ENCODE measurements at places on chromosomes 7 and 10. TPM values are rescaled to one million over a fixed set of nuclear protein-coding genes. Genes with fewer than 3 reads are reported as not detected.
A peak's percentile ranks its signal among the peaks of the same experiment; 100 is the strongest.

GRCh38 chr7:30652132-30652531, 30.1 kb downstream of the CRHR2 start:
- no peaks in the 10 kb centered on the region for H3K27me3 ChIP-seq
- no peak overlapping the region for H3K27ac ChIP-seq
- no peaks in the 10 kb centered on the region for H3K36me3 ChIP-seq
- H3K4me3 ChIP-seq, result no peak overlapping the region

DNA sequence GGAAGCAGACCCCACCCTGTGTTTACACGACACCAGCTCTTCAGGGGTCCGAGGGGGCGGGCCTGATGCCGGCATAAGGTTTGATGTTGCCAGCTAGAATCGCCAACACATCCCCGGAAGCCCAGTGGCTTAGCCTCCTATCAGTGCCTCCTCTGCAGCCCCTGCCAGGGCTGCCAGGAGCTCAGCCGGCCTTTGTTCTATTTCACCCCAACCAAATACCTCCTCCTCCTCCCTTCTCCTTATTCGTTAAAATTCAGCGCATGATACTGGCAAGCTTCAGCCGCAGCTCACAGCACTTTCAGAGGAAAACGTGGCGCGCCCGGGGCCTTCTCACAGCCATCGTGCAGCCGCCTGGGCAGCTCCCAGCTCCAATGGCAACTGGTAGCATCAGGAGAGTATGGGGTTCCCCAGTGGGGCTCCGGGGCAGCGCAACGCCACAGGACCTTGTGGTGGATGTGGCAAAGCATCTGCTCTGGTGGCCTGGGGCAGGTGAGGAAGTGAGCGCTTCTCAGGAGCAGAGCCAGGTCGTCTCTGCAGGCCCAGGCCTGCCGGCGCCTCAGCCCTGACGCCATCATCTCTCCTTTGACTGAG, 176.4 kb upstream of the RHEB start:
- no peaks in the 10 kb centered on the region for H3K4me1 ChIP-seq
- no peak overlapping the region for H3K27ac ChIP-seq
- H3K27me3 ChIP-seq, result no peaks in the 10 kb centered on the region
- no peak overlapping the region for H3K4me3 ChIP-seq
- no peaks in the 10 kb centered on the region for H3K36me3 ChIP-seq
- DNase-seq, result no peak

The CUTC gene
- total RNA-seq, result 20.2 TPM

The NUTM2A gene
- 0.75 TPM for total RNA-seq

The MBLAC1 gene
- total RNA-seq, result 2.3 TPM

DNA sequence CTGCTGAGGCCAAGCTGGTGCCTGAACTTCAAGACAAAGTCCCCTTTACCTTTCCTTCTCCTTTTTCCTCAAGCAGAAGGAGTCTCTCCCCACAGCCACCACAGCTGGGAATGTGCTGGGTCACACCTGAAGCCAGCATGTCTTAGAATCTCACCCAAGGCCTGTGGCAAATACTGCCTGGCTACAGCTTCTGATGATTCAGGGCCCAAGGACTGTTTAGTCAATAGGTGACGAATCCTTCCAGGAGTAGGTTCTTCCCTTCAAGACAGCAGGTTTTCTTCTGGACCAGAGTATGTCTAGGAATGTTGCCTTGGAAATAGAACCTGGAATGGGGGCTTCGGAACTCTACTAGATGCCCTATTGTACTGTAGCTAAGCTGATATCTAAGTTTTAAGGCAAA, 374.6 kb downstream of the KIF20B start:
- H3K36me3 ChIP-seq, result no peaks in the 10 kb centered on the region
- H3K27me3 ChIP-seq, result peaks cover 7% of the 10 kb centered on the region
- no peak overlapping the region for H3K27ac ChIP-seq
- no peak for DNase-seq
- no peaks in the 10 kb centered on the region for H3K4me1 ChIP-seq

- H3K36me3 ChIP-seq, result peaks cover 5% of the 10 kb centered on the region
- peaks cover 11% of the 10 kb centered on the region for H3K27me3 ChIP-seq
These were observed 48.2 kb downstream of the ST8SIA6 start for GRCh38 chr10:17406036-17406834.

DNA sequence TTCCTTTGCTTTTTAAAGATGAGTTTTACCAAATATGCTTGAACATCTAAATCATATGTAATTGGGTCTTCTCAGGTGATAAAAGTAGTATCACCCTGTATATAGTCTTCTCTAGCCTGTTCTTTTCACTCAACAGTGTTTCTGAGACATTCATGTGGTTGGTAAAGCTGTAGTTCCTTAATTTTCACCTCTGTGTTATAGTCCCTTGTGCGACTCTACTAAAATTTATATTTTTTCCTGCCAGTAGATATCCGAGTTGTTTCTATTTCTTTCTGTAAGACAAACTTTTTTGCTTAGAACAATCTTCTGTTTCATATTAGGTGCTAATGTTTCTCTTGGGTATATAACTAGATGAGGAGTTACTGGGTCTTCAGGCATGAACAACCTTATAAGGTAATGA, 35.6 kb downstream of the SYPL1 start:
- H3K27ac ChIP-seq, result no peak overlapping the region
- no peak overlapping the region for H3K4me3 ChIP-seq
- no peak for DNase-seq
- H3K4me1 ChIP-seq, result peaks cover 44% of the 10 kb centered on the region
- peaks cover 9% of the 10 kb centered on the region for H3K36me3 ChIP-seq
- no peaks in the 10 kb centered on the region for H3K27me3 ChIP-seq

The GPR37 gene
- total RNA-seq, result not detected

DNA sequence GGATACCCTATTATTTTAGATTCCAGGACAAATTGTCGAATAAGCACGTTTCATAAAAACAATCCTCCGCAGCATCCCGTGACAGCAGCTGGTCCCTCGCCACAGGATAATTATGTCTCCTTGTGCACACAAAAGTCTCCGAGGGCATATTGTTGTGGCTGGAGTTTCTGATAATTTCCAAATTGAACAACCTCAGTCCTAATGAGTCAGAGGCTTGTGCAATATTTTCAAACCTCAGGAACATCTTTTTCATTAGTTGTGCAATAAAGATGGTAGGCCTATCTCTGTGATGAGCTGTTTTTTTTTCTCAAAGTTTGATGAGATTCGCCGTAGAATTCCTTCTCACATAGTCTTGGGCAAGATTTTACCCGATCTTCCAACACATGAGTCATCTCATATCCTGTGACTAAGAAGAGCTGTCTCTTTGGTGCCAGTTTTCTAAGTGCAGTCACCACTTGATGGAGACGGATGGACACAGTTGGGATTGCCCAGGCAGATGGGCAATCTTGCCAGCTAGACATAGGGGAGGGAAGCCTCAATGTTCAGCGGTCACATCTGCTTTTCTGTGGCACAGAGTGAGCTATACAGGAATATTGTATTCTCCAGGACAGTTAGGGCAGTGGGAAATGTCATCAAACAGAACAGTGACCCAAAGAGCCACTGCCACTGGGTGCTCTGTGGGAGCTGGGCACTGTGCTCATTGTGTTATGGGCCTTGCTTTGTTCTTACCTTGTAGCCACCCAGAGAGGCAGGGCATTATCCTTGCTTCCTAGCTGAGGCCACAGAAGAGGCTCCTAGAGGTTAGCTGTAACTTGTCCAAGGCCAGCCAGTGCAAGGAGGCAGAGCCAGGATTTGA, 7.8 kb downstream of the HTRA1 start:
- H3K27ac ChIP-seq, result no peak overlapping the region
- peaks cover 37% of the 10 kb centered on the region for H3K27me3 ChIP-seq
- H3K4me3 ChIP-seq, result no peak overlapping the region
- H3K36me3 ChIP-seq, result no peaks in the 10 kb centered on the region

The TCAF2 gene
- 22.2 TPM for total RNA-seq

- no peak overlapping the region for H3K27ac ChIP-seq
- H3K4me1 ChIP-seq, result no peaks in the 10 kb centered on the region
- no peaks in the 10 kb centered on the region for H3K36me3 ChIP-seq
- H3K4me3 ChIP-seq, result no peak overlapping the region
These were observed 60.3 kb upstream of the C1GALT1 start for GRCh38 chr7:7122033-7122478.

The PAPOLB gene
- total RNA-seq, result not detected

DNA sequence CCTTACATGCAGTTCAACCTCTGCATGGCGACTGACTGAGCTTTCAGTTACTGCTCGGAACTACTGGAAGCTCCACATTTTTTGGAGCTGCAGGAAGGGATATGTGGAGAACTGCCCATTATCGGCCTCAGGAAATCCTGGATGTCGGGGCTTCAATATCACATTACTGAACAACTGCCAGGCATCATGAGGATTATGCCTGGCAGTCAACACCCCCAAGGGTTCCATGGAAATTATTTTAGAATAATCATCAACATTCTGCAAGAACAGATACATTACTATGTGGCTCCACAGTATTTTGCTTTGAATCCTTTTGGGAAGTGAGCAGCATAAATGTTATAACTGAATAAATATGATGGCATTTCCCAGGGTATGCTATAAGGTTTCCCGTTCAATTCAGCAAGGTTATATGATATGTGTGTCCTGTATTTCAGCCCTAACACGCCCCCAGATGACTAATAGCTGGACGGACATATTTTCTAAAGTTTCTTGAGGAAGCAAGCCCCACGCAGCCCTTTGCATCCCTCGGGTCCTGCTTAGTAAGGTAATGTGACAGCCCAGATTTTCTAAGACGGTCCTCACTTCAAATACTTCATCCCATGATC, 53.0 kb upstream of the OPALIN start:
- DNase-seq, result no peak
- no peaks in the 10 kb centered on the region for H3K36me3 ChIP-seq
- H3K27ac ChIP-seq, result no peak overlapping the region
- peaks cover 13% of the 10 kb centered on the region for H3K27me3 ChIP-seq
- no peaks in the 10 kb centered on the region for H3K4me1 ChIP-seq
- no peak overlapping the region for H3K4me3 ChIP-seq

The SOSTDC1 gene
- total RNA-seq, result not detected

DNA sequence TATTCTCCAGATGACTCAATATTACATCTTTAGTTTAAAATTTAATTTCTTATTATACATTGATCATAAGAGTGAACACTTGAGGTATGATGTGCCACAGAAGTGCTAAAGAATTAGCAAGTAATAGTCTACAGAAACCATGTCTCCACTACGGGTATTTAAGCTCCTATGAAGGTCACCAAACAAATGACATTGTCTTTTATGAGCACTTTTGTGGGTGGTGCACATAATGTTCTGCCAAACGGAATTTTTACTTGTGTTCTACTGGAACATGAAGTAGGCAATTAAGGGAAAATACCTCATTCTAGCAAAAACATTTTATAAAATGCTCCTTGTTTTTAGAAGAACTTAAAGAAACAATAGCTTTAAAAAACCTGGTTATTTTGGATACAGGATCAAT, 27.4 kb upstream of the CUBN start:
- H3K27ac ChIP-seq, result no peak overlapping the region
- no peaks in the 10 kb centered on the region for H3K4me1 ChIP-seq

DNA sequence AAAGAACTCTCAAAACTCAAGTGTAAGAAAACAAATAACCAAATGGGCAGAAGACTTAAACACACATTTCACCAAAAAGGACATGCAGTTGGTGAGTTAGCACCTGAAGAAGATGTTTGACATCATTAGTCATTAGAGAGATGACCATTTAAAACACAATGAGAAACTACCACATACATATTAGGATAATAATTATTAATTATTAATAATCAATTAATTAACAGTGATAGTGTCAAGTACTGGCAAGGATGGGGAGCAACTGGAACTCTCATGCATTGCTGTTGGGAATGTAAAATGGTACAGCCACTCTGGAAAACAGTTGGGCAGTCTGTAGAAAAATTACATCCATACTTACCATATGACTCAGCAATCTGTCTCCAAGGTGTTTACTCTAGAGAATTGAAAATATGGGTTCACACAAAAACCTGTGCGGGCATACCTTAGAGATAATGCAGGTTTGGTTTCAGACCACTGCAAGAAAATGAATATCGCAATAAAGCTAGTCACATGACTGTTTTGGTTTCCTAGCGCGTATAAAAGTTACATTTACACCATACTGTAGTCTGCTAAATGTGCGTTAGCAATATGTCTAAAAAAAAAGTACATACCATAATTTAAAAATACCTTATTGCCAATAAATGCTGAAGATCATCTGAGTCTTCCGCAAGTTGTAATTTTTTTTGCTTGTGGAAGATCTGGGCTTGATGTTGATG, 30.3 kb downstream of the ARID5B start:
- no peak for DNase-seq
- H3K4me3 ChIP-seq, result no peak overlapping the region
- no peaks in the 10 kb centered on the region for H3K27me3 ChIP-seq

The VPS26A gene
- total RNA-seq, result 38.2 TPM

The CLEC5A gene
- not detected for total RNA-seq

The TMEM213 gene
- total RNA-seq, result not detected

The CLCN1 gene
- total RNA-seq, result not detected

The GPR22 gene
- not detected for total RNA-seq

DNA sequence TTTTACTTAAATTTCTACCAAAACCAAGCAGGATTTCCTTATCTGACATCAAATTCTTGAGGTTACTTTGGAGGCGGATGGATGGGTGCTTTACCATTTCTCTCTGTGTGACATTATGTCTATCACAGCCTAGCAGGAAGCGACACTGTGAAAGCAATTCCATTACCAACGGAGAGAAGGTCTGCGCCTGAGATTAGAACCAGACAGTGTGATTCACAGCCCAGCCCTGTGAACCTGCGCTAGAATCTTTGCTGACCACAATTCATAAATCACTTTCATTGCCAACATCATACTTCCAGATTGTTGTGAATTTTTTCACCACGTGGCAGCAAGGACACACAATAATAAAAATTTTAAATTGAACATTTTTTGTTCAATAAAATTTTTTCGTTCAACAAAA, 126.5 kb downstream of the CUBN start:
- DNase-seq, result peak; percentile 77
- peak overlapping the region; percentile 80 for H3K27ac ChIP-seq
- peaks cover 6% of the 10 kb centered on the region for H3K36me3 ChIP-seq
- peaks cover 24% of the 10 kb centered on the region for H3K27me3 ChIP-seq
- H3K4me3 ChIP-seq, result peak overlapping the region; percentile 35
- peaks cover 50% of the 10 kb centered on the region for H3K4me1 ChIP-seq

DNA sequence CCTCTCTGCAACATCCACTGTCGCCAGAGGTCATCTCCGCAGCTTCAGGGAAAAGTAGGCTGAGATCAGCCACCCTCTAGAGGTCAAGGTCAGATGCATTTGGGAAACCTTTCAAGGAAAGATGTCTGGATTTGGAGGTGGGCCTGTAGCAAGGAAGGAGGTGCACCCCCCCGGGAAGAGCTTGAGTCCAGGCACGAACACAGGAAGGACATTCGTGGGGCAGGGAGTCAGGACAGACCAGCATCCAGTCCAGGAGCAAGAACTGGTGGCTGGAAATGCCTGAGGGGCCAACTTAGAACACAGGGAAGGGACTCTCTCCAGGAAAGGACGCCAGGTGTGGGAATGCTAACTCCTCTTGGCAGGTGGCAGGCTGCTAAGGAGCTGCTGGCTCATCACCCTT, 614.1 kb upstream of the MGMT start:
- H3K4me3 ChIP-seq, result no peak overlapping the region
- H3K36me3 ChIP-seq, result no peaks in the 10 kb centered on the region
- H3K4me1 ChIP-seq, result no peaks in the 10 kb centered on the region
- H3K27ac ChIP-seq, result no peak overlapping the region
- DNase-seq, result no peak

GRCh38 chr7:33130184-33130583, 820 bp downstream of the BBS9 start:
- no peaks in the 10 kb centered on the region for H3K27me3 ChIP-seq
- H3K4me1 ChIP-seq, result peaks cover 18% of the 10 kb centered on the region
- DNase-seq, result peak; percentile 27
- peaks cover 1% of the 10 kb centered on the region for H3K36me3 ChIP-seq

GRCh38 chr10:8967061-8967460, 912.6 kb downstream of the GATA3 start:
- no peak for DNase-seq
- no peaks in the 10 kb centered on the region for H3K27me3 ChIP-seq
- no peaks in the 10 kb centered on the region for H3K36me3 ChIP-seq
- H3K4me3 ChIP-seq, result no peak overlapping the region
- no peak overlapping the region for H3K27ac ChIP-seq

All from activated CD4-positive, alpha-beta T cell treated with anti-CD3 and anti-CD28 coated beads, Interleukin-2, amount 10 ng/mL, durations not matched to agents 7 days and 5 days (primary cell).